Breast epithelium (tissue), 4 donors: ENCODE measurements at places on chromosomes 7 and 10. TPM values are rescaled to one million over a fixed set of nuclear protein-coding genes. Genes with fewer than 3 reads are reported as not detected.

HEPACAM2 gene
- 4.4 TPM for total RNA-seq

INA gene
- not detected for total RNA-seq

PRLHR gene
- not detected for total RNA-seq

DNA sequence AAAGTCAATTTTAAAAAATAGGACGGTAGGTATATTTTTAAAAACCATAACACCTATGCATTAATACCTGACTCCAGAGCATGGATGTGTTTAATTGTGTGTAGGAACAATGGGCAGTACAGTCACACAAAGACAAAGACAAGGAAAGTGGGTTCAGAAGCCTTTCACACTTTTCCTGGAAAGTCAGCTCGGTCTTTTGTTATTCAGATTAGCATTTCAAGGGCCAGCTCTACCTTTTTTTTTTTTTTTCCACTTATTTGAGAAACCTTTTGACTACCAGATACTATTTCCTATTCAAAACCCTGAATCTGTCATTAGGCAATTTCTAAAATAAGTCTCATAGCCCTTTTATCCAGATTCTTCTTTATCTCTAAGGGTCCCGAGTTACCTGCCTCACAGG is 401.9 kb downstream of the PARD3 start:
- DNase-seq = no peak

DNA sequence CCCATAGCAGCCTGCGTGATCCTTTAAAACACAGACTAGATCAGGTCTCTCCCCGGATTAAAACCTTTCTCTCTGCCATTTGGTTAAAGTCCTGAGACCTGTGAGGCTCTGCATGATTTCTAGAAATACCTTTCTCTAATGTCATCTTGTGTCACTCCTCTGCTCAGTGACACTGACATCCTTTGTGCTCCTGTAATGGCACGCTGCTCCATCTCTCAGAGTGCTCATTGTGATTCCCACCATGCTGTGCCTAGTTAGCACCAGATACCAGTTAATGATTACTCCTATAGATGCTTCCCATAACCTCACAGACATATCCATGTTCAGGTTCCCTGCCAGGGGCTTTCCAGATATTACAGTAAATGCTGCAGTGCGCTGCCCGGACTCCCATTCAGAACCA is 11.7 kb upstream of the OR9A2 start:
- no peak for DNase-seq

GRCh38 chr7:132906193-132906835 is 175.6 kb downstream of the CHCHD3 start:
- no peak for DNase-seq

GRCh38 chr7:3725155-3726059 is 424.4 kb downstream of the SDK1 start:
- no peak for DNase-seq

DNA sequence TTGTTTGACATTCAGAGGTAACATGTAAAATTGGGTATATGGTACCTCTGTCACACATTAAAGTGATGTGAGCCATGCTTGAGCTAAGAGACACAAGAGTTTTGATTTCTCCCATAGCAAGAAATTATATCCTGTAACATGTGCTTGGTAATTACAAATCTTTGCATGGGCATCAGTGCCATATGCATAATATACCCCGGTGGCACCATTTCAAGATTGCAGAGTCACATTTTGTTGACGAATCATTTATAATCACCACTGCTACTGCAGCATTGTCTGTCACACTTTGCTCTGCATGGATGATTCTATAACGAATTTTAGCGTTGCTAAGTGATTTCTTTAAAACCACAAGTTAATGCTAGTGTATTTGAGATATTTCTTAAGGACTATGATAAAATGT is 443.7 kb upstream of the LRRN3 start:
- DNase-seq = no peak

GRCh38 chr10:92432596-92432995 is 141.3 kb downstream of the IDE start:
- no peak for DNase-seq

- no peak for DNase-seq
Observed at GRCh38 chr7:150363370-150363769, 5.3 kb upstream of the REPIN1 start.

DNA sequence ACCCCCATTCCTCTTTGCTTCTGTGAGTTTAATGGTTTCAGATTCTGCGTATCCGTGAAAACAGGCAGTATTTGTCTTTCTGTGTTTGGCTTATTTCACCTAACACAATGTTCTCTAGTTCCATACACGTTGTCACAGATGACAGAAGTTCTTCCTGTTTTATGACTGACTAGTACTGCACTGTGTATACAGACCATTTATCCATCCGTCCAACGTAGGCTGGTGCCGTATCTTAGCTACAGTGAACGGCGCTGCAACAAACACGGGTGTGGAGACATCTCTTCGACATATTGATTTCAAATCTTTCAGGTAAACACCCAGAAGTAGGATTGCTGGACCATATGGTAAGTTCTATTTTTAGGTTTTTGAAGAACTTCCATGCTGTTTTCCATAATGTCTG is 181.7 kb downstream of the PARD3 start:
- DNase-seq = no peak

DNA sequence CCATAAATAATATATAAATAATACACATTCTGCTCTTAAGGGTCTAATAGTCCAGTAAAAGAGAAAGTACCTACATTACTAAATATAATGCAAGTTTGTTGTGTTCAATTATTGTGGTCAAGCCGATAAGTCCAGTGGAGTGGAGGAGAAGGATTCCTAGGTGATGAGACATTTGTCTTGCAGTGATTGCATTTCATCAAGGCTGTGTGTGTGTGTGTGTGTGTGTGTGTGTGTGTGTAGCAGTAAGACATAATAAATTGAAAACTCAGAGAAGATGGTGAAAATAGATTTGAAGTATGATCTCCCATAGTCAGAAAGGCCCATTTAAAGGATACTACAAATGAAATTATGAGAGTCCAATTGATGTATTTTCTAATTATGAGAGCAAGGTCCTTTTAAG is 192.5 kb upstream of the SEMA3C start:
- DNase-seq = no peak

DNA sequence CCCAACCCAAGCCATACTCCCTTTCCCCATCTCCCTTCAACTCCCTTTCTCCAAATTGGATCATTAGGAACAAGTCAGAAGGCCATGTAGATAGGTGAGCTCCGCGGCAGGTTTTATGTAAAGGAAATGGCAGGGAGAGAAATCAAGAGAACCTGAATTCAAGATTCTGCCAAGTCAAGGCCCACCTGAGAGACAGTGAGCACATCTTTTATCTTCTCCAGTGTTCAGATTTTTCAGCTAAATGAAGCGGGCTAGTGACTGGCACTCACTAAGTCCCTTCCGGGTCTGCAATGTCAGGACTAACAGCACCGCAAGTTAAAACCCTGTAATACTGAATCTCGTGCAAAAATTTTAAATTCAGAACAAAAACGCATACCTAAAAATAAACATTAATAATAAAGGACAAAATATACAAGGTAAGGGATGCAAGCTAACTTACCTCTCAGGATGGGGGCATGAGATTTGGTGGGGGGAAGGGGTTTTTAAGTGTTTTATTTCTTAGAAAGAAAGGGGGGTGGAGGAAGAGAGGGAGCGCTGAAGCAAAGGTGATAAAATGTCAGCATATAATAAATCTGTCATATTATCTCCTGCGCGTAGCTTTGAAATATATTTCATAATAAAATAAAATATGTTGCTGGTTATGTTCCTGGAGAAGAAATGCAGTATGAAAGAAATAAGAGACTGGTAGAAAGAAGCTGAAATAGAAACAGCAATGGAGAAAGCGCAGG is 17.6 kb downstream of the TCAF1 start:
- DNase-seq = no peak

GRCh38 chr7:20545016-20545415 is 70.5 kb upstream of the ABCB5 start:
- DNase-seq = no peak

DNA sequence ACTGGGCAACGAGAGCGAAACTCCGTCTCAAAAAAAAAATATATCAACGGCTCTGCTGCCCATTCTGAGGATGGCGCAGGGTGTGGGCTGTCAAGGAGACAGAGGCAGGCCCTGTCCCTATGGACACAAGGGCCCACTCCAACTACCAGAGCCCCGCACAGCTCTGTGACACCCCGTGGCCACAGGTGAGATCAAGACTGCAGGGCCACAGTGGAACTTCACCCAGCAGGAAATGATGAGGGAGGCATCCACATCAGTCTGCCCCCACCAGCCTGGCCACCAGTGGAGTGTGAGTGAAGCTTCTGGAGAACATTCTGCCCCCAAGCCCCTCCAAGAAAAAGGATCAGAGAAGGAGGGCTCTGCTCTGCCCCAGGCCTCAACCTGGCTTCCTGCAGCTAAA is 136.7 kb downstream of the DLG5 start:
- DNase-seq = no peak

GRCh38 chr10:8830876-8831275 is 776.4 kb downstream of the GATA3 start:
- DNase-seq = no peak

DNA sequence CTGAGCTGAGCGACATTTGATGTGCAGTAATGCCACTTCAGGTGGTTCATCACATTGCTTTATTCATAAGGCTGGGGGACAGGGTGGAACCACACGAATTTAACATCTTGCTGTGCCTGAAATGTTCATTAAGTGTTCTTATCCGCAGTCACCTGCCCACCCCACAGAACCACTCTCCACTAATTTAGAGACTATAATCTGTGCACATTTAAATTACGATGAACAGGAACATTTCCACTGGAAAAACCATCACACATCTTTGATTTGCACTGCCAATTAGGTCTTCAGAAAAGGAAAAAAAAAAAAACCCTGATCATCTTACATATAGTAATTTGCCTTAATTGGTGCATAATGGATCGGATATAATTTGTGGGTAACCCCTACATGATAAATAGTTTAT is 2.3 kb downstream of the CDCA7L start:
- no peak for DNase-seq

DNA sequence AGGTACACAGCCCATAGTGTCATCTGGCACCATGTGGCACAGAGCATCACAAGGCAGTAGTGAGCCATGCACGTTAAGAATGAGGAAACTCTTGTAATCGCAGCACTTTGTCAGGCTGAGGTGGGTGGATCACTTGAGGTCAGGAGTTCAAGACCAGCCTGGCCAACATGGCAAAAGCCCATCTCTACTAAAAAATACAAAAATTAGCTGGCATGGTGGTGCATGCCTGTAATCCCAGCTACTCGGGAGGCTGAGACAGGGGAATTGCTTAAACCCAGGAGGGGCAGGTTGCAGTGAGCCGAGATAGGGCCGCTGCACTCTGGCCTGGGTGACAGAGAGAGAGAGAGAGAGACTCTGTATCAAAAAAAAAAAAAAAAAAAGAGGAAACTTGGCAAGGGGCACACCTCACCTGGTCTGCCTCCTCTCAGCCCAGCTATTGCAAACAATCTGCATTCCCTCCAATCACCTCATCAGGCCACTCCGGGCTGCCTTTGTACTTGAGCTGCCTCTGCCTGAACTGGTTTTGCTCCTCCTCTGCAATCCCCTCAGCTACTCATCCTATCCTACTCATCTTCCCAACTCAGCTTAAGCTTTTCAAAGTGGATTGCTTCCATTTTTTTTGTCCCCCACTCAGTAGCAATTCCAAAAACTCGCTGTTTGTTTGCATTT is 46.0 kb upstream of the OPTN start:
- DNase-seq = no peak

- no peak for DNase-seq
Observed at GRCh38 chr10:4020631-4021030, 235.6 kb upstream of the KLF6 start.

- DNase-seq = no peak
Observed at GRCh38 chr10:10417671-10418070, 600.0 kb upstream of the CELF2 start.

- no peak for DNase-seq
Observed at GRCh38 chr7:117564080-117564479, 84.3 kb downstream of the CFTR start.
